ENCODE measurements at places on chromosomes 4 and X.

- no peak for DNase-seq
Observed at GRCh38 chr4:14375816-14376215, 626.5 kb upstream of the CPEB2 start.

DNA sequence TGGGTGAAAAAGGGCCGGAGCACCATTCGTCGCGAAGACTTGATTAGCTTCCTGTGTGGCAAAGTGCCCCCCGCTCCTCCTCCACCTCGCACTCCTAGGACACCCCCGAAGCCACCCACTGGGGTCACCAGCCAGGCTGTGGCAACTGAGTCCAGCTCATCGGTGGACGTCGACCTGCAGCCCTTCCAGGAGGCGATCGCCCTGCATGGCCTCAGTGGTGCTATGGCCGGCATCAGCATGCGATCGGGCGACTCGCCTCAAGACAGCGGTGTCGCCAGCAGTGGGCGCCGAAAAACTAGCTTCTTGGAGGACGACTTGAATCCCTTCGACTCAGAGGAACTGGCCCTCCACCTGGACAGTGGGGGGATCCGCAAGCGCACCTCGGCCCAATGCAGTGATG is 126.8 kb upstream of the CXorf66 start:
- no peak for DNase-seq

DNA sequence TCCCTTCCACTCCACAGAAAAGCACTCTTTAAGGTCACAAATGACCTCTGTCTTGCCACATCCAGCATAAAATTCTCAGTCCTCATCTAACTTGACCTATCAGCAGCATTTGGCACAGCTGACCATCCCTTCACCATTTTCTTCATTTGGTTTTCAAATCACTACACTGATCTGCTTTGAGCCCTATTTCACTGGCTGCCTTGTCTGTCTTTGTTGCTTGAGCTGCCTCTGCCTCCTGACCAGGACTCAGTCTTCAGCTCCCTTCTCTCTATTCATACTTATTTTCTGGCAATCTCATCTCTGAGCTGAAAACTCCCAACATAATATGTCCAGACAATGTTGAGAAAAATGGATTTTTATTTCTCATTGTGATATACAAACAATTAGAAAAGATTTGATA is 27.7 kb upstream of the PDE5A start:
- DNase-seq: no peak

DNA sequence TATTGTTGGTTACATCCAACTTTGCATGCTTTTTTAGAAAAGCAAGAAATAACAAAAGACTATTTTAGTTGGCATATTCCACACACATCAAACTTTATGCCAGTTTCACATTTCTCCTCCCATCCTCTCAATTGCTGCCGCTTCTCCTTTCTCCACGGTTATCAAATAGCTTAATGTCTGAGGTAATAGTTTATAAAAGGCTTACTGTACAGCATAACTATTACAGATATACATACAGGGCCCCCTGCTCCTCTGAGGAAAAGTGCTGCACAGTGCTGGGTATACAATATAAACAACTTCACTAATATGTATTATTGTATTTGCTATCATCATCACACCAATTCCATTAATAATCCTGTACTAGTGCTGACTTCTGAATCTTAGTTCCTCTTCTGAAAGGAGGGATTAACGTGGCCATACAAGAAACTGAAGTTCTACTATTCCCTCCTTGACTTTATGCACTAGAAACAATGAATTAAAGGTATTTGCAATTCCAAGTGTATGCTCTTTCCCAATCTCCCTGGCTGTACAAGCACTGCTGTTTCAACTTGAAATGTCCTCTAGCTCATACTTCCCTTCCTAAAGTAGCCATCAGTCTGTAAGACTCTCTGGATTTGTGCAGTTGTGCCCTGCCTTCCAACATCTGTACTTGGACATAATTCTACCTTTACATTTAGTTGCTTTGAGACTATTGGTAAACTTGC is 2.5 kb downstream of the CCNI start:
- no peak for DNase-seq

- no peak for DNase-seq
Observed at GRCh38 chr4:189143263-189143952, 797.3 kb upstream of the FRG1 start.

DNA sequence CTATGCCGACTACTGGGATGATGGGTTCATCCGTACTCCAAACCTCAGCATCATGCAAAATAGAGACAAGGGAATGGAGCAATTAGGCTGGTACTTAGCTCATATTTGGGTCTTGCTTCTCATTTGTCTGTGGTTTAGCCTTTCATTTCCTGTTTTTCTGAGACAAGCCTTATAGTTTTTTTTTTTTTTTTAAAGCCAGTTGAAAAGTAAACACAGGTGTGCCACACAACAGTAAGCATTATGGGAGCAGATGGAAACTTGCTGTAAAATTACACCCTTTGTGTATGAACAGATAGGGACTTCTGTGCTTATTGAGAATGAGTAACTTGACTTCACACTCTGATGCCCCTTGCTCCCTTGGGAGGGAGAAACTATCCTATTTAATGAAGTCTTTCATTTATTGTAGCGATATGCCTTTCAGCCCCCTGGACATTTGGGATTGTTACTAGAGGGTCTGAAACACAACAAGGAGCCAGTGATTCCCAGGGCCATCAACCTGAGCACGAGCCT is 13.7 kb downstream of the RASSF6 start:
- DNase-seq: no peak

GRCh38 chr4:139851639-139852038 is 186.0 kb downstream of the MGST2 start:
- no peak for DNase-seq

GRCh38 chr4:1776521-1777161 is 16.5 kb upstream of the FGFR3 start:
- no peak for DNase-seq

GRCh38 chr4:140046543-140046942 is 107.4 kb downstream of the MAML3 start:
- DNase-seq: no peak

- no peak for DNase-seq
Observed at GRCh38 chr4:138327338-138327737, 85.2 kb upstream of the SLC7A11 start.

- no peak for DNase-seq
Observed at GRCh38 chr4:105304085-105304484, 157.4 kb downstream of the TET2 start.

DNA sequence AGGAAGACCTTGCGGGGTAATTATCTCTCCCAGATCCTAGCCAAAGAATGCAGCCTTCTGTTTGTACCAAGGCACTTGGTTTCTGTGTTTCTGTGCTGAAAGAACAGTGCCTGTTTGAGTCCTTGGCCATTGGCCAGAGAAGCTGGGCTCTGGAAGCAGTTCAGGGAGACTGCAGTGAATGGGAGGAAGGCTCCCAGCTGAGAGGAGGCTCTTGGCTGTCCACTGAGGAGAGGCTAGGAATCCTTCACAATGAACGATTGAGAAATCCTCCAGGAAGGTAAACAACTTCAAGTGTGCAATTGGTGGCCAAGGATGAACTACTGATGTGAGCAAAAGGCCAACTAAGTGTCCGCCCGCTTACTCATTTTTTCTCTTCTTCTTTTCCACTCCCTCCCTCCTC is 61.3 kb downstream of the HS3ST1 start:
- DNase-seq: no peak

DNA sequence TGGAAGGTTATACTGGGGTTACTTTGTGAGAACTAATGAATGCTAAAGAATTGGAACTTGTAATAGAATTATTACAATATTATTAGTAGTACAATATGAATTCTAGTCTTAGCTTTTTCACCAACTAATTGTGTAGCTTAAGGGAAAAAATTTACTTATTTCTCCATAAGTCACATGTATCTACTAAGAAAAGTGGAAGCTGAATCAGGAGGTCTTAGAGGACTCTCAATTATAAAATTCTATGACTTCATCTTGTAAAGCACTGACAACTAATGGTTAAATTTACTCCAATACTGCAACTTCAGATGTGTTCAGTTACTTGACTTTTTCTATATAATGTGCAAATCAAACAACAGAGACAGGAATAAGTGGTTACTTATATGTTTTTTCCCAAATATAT is 899 bp upstream of the TMPRSS11D start:
- DNase-seq: no peak

- DNase-seq: no peak
Observed at GRCh38 chrX:39492497-39493162, 605.1 kb downstream of the BCOR start.

- no peak for DNase-seq
Observed at GRCh38 chr4:92120810-92121498, 182.8 kb upstream of the GRID2 start.

- no peak for DNase-seq
Observed at GRCh38 chr4:92634882-92635281, 331.1 kb downstream of the GRID2 start.

GRCh38 chr4:55346851-55347255 is 811 bp downstream of the SRD5A3 start:
- no peak for DNase-seq

- DNase-seq: no peak
Observed at GRCh38 chr4:145735827-145736226, 55.9 kb downstream of the C4orf51 start.

All from activated CD4-positive, alpha-beta T cell treated with anti-CD3 and anti-CD28 coated beads, Interleukin-2, amount 50 U/mL, for 24 hours (primary cell).